Stimulated activated CD4-positive, alpha-beta T cell treated with anti-CD3 and anti-CD28 coated beads, TNF-alpha, amount 100 ng/mL, for 4 hours (primary cell): ENCODE measurements at places on chromosomes 4 and X.

DNA sequence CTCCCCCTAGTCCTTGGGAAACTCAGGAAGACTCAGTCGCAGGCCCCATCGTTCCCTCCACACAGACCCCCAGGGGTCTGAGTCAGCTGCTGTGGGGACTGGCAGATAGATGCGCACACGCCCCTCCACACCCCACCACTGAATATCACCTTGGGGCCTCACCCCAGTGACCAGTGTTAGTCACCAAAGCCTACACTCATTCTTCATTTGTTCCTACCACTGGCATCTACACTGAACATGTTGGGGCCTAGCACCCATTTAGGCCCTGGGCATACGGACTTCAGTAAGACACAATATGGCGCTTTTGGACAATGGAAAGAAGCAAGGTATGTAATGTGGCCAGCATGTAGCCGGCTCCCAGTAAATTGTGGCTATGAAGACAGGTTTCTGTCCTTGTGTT lies 154.1 kb upstream of the PJA1 start:
- no peak for DNase-seq

DNA sequence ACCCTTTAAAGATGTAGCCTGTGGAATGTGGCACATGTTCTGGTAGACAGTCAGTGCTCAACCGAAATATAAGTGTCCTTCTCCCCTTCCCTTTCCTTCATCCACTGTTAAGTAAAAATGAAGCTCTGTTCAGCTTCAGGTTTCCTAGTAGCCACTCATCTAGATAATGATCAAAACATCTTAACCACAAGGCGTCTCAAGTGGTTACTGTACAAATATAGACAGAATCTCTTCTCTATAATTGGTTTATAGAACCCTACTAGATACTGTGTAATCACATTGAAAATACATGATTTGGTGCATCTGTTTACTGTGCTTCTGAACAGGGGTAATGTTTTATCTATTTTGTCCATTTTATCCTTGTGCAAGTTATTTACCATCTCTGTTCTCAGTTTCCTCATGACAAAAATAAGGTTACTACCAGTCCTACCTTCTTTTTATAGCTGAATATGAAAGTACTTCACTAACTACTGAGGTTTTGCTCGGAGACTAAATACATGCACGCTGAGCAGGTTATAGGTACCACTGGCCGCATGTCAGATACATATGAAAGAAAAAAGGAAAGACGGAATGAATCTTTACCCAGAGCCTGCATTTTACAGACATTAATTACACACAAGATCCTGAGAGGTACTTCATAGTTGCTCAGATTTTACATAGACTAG lies 20.3 kb upstream of the SLC25A4 start:
- DNase-seq = no peak

DNA sequence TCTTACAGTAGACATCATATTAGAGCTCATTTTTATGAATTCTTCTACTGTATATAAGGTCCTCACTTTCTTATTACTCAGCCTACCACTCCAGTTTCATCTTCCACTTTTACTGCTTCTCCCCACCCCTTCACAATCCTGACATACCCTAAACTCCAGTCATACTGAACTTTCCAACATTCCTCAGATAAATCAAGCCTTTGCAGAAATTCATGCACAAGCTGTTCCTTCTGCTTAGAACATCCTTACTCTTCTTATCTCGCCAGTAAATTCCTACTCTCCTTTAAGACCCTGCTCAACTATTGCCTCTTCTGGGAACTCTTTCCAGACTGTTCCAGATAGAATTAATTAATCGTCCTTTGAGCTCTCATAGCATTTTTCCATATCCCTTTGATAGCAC lies 24.8 kb downstream of the RTL9 start:
- no peak for DNase-seq

DNA sequence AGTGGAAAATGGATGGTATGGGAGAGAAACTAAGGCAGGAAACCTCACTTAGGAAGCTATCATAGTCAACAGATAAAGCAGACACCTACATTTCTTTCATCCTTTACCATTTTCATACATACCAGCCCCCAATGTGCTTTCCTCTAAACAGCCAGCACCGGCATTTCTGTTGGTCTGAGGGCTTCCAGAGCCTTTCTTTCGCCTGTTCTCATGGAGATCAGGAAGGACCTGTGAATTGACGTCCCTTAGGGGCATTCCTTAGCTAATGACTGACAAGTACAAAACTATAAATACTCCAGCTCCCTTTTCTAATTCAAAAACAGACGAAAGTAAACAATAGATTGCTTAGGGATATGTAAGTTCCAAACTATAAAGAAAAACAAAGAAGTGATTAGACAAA lies 215.5 kb upstream of the CNKSR2 start:
- DNase-seq = no peak

GRCh38 chrX:64184396-64184795 lies 21.1 kb downstream of the AMER1 start:
- no peak for DNase-seq

GRCh38 chr4:7698584-7698983 lies 241.1 kb downstream of the AFAP1 start:
- no peak for DNase-seq

DNA sequence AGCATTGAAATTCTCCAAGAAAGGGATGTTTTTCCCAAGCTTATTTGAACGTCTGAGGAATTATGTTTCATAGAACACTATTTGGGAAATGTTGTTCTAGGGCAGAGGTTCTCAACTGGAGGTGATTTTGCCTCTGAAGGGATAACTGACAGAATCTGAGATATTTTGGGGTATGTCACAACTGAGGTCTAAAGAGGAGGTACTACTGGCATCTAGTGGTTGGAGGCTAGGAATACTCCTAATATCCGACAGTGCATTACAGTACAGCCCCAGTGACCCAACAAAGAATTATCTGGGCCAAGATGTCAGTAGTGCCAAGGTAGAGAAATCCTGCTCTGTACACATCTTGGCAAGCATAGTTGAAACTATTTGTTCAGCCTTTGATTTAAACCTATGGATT lies 6.4 kb downstream of the HSPA4L start:
- no peak for DNase-seq

DNA sequence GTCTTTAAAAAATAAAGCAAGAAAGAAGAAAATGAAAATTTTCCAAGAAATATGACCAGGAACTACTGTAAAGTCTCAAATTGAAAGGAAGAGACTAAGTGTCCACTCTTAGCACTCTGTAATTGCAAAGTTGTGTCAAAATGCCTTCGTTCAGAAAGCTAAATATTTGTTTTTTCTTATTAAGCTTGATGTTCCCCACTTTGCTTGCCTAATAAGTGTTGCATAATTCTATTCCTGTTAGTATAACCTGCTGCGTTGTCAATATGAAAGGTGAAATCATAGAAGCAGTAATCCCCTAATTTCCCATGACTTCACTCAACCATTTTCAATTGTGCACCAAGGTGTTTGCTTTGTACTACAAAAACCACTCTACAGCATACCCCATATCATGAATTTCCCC lies 442.9 kb upstream of the CTSO start:
- DNase-seq = no peak

GRCh38 chrX:72569786-72570185 lies 2.9 kb downstream of the HDAC8 start:
- no peak for DNase-seq

DNA sequence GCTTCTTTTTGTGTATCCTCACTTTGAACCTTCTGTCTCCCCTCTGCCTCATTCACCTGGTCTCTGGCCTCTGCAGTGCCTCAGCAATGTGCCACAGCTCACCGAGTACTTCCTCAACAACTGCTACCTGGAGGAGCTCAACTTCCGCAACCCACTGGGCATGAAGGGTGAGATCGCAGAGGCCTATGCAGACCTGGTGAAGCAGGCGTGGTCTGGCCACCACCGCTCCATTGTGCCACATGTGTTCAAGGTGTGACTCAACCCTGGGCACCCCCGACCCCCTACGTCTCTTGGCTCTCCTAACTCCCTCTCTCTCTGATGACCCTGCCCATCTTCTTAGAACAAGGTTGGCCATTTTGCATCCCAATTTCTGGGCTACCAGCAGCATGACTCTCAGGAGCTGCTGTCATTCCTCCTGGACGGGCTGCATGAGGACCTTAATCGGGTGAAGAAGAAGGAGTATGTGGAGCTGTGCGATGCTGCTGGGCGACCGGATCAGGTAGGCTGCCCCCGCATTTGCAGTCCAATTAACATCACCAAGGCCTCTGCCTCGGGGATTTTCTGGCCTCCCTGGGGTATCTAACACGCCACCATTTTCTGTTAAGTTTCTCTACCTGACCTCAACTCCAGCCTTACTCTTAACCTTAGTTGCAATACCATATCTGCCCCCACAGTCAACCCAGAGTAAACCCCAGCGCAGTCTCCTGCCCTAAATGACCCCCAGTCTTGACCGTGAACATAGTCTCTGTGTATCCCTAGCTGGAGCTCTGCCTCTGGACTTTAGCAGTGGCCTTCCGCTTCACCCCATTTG lies 8.6 kb downstream of the USP11 start:
- no peak for DNase-seq

DNA sequence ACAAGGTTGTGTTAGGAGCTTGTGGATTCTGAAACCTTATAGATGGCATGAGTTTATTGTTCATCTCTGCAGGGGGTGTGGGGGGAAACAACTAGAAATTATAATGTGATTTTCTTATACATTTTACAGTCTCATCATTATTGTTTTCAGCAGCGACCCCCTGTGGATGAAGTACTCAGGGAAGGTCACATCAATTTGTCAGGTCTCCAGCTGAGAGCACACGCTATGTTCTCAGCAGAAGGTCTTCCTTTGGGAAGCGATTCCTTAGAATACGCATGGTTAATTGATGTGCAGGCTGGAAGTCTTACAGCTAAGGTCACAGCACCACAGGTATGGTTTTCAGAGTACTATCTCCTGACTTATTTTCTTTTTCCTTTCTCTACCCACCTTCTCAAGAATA lies 72.2 kb downstream of the BLTP1 start:
- DNase-seq = no peak

GRCh38 chr4:185472103-185472542 lies 590 bp upstream of the CCDC110 start:
- DNase-seq = no peak

DNA sequence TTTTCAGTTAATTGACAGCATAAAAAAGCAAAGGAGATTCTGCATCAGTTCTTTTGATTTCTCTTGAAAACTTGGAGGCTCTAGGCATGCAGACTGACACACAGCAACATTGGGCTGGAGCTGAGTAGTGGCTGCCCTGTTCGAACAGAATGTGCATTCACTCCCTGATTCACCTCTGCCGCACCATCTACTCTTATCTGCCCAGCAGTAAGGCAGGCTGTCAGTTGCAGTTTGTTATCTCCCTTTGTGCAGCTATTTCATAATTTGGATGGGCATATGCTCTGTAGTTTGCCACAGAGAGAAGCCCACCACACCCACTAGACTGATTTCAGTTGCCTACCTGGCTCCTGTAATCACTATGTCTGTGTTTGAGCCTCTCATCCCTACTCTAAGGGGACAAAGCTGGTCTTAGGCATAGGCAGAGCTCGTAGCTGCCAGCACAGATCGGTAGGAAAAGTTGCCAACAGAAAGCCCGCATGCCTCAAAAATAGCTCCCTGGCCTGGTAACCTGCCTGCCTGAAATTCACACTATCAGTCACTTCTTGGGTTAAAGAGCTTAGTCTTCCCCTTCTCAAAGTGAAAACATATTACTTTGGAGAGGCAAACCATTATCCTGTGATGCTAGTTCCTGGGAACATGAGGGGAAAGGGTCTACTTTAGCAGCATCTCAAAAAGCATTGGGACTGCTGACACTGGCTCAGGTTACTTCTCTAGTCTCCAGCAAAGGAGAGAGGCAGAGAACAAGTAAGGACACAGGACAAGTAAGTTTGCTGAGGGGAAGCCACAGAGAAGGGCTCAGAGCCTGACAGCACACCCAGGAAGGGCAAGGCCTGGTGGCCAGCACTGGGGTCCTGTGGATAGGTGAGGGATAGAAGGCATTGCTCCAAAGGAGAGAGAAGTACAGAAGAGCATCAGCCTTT lies 75.9 kb upstream of the TMEM164 start:
- DNase-seq = no peak

GRCh38 chrX:22922961-22923360 lies 76.8 kb upstream of the DDX53 start:
- DNase-seq = no peak

DNA sequence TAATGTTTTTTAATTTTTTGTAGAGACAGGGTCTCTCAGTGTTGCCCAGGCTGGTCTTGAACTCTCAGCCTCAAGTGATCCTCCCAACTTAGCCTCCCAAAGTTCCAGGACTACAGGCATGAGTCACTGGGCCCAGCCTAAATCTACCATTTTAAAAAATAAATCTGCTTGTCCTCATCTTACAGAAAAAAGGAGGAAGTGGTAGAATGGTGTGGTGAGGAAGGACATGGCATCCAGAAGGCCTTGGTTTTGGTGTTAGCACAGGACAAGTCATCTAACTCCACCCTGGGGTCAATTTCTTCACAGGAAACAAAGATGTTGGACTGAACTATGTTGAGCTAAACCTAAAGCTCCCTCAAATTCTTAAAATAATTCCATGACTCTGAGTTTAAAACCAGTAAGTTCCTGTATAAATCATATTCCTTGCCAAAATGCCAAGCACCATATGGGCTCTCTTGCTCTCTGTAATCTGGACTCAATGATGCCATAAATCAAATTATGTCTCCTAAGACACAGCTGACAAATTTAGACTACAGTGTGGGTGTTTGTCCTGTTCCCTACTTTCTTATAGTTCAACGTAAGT lies 253.9 kb upstream of the NOCT start:
- DNase-seq = no peak

GRCh38 chr4:164402554-164402953 lies 351.4 kb upstream of the SMIM31 start:
- DNase-seq = no peak

DNA sequence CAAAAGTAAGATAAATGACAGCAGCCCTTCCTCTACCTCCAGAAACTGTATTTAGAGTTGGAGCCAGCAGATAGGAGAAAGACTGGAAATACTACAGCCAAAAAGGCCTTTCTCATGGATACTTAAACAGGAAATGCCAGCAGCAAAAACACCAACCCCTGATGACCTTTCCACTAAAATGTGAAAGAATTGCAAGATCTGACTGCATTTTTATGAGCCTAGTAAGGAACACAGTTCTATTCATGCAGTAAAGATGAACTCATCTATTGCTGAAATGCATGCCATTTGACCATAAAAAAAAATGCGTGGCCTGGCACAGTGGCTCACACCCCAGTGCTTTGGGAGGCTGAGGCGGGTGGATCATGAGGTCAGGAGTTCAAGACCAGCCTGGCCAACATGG lies 19.9 kb downstream of the ABCG2 start:
- DNase-seq = no peak
